CD4-positive, alpha-beta T cell treated with Interleukin-12 subunit alpha and Interleukin-12 subunit beta, for 1 hour (primary cell): ENCODE measurements at places on chromosomes 6 and 20.

DNA sequence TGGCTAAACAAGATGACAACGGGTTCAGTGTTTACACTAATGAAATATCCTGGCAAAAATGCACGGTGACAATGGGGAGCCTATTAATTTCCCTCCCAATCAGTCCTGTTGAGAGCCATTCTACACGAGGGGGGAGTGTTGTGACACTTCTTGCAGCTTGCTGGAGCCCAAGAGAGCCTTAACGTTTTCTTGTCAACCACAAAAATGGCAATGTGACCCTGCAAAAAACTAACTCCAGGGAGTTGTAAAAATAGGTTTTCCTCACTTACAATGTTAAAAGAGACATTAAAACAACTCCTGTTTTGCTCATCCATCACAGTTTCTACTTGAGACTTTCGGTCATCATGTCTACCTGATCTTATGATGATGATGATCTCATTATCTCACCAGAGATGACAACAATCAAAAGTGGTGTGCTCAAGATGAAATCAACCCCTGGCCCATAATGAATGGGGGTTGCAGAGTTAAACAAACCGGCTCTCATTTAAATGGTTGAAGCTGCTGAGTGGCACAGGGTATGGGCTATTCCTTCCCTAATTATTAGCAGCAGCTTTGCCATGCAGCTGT, 57.9 kb downstream of the GJA10 start:
- DNase-seq = no peak

DNA sequence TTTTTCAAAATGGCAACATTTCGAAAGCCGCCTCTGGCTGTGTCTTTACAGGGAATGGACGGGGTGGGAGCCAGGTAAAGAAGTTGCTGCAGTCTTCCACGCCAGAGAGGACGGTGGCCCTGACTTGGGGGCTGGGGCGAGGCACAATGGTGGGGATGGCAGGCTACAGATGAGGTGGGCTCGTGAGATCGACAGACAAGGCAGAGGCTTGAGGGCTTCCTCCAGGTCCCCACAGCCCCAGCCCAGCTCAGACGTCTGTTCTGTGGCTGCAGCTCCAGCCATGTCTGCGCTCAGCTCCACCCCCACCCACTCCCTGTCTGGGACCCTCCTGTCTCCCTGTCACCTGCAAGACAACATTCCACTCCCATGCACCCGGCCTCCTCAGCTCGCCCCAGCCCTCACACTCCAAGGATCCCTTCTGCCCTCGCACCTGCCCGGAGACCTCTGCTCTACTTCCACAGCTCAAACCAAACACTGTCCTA, 7.4 kb upstream of the C20orf144 start:
- no peak for DNase-seq

DNA sequence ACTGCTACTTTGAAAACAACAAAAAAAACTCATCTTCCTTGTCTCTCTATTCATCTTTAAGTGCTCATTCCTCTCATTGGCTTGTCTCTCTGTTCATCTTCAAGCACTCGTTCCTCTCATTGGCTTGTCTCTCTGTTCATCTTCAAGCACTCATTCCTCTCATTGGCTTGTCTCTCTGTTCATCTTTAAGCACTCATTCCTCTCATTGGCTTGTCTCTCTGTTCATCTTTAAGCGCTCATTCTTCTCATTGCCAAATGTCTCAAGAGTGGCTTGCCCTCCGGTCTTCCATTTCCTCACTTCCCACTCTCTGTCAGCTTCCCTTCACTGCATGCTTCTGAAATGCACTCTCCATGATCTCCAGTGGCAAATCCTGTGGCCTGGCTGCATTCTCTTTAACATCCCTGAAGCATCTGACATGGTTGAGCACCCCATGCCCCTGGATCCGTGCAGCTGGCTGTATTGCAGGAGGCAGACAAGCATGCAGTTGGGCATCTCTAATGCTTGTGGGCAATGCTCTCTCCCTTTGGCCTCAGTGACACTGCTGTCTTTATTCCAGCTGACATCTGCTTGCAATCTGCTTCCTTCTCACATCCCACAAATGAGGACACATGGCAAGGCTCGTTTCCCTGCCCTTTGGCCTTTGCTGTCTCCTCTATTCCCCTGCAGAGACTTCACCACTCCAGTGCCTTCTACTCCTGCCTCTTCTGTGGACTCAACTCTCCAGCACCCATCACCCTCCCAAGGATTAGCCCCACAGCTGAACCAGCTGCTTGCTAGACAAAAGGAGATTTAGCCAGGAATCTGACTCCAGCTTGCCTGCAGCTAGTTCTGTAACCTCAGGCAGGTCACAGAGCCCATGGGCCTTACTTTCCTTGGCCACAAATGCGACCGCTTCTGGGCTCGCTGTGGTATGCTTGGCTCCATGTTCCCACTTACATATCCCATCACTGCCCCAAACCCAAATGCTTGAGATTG, 143.2 kb upstream of the SNX9 start:
- DNase-seq = no peak

DNA sequence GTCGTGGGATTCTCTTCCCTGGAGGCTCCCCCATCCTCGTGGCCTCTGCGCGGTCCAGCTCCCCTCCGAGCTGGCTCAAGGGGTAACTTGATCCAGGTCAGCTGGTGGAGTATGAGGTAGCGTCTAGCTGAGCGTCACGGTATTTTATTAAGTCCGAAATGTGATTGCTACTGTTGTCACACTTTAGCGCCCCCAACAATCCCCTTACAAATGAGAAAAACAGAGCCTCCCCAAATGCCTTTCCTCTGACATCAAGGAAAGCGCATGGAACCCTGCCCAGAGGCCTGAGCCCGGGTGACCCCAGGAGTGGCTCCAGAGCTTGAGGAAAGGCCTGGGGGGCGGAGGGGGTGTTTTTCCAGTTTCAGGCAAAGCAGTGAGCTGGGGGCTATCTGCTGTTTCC, 192.4 kb downstream of the ZMYND8 start:
- no peak for DNase-seq

GRCh38 chr6:100138346-100139022, 144.5 kb upstream of the MCHR2 start:
- no peak for DNase-seq

DNA sequence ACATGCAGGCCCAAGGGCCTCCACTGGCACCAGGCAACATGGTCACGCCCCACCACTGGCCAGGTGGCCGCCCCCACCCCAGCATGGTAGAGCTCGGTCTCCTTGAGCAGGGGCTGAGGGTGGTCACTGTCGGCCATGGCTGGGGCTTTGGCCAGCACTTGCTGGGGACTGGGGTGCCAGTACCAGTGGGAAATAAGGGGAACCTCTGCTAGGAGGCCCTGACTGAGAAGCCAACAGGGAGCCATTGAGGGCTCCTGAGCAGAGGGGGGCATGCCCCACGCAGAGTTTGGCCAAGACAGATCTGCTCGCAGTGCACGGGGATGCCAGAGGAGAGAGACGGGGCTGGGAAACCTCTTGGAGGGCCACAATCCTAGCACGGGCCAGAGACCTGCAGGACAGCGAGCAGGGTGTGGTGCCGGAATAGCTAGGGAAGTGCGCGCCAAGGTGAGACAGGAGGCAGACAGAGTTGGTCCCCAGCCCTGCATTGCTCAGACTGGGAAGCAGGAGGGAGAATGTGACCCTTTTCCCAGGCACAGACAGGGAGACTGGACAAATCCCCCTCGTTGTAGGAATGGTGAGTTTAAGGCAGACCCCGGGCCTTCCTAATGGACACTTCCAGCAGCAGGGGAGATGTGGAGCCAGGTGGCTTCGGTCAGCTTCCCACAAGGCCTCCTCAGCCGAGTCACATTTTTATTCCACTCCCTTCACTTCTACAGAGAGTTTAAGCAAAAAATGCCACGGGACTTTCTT, 179.0 kb upstream of the CST7 start:
- no peak for DNase-seq

GRCh38 chr20:37363221-37364012, 17.5 kb downstream of the SRC start:
- no peak for DNase-seq

- no peak for DNase-seq
Observed at GRCh38 chr6:56852260-56853010, 102.5 kb upstream of the BEND6 start.

- peak; percentile 13 for DNase-seq
Observed at GRCh38 chr6:52503851-52504781, 72.7 kb downstream of the TRAM2 start.

DNA sequence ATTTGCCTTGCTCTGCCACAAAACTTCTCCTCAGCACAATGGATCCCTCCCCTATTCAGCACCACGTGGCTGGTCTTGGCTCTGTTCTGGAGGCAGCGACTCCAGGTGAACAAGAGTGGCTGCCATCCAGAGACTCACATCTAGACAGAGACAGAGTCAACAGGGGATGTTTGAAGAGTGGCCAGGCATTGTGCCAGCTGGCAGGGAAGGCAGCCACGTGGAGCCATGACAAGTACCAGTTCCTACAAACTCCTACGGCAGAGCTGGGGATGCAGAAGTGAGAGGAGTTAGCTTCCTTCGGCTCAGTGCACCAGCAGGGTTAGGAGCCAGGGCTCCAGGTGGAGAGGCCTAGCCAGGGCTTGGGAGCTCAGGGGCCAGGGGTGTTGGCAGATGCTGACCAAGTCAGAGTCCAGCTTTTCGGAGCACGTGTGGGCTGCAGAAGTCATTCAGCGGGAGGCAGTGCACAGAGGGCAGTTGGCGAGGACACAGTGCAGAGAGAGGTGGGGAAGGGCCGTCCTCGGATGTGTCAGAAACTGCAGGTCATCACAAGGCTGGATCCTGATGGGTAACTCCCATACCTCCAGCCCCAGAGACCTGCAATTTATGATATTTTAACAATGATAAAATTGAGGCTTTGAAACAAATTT, 171.7 kb upstream of the PDE10A start:
- DNase-seq = no peak

- DNase-seq = no peak
Observed at GRCh38 chr6:20205722-20206161, 6.5 kb downstream of the MBOAT1 start.

GRCh38 chr6:16305788-16306187, 67.4 kb downstream of the GMPR start:
- DNase-seq = no peak

- peak; percentile 70 for DNase-seq
Observed at GRCh38 chr6:157020881-157021343, 243.7 kb downstream of the ARID1B start.

GRCh38 chr6:88359530-88360202, 193.5 kb upstream of the CNR1 start:
- no peak for DNase-seq

- DNase-seq = no peak
Observed at GRCh38 chr20:51326201-51326819, 216.2 kb downstream of the NFATC2 start.

- no peak for DNase-seq
Observed at GRCh38 chr6:36848658-36849441, 9.6 kb upstream of the CPNE5 start.
